ENCODE measurements at places on chromosomes 7 and 10. TPM values are rescaled to one million over a fixed set of nuclear protein-coding genes. Genes with fewer than 3 reads are reported as not detected.

The WIPF3 gene
- 0.08 TPM for total RNA-seq

The TUBB8 gene
- total RNA-seq: not detected

The KCTD7 gene
- 5.4 TPM for total RNA-seq

The CAMK1D gene
- total RNA-seq: 0.15 TPM

The CFAP70 gene
- 0.55 TPM for total RNA-seq

The CDK14 gene
- 11.6 TPM for total RNA-seq
